ENCODE measurements at places on chromosomes 11 and 22. TPM values are rescaled to one million over a fixed set of nuclear protein-coding genes. Genes with fewer than 3 reads are reported as not detected.

DNA sequence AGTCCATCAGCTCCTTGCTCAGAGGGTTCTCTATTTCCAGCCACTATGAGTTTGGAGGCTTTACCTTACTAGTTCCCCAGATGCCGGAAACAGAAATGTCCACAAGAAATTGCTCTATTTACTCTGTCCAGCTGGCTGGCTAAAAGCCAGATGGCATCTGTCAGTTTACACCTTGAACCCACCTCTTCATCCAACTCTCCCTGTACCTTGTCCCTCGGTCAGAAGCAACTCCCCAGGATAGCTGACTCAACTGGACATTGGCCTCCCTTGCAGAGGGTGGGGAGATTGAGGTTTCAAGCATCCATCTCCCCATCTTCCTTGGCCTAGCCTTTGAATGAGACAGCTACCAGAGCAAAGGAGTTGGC, 1.7 kb downstream of the C2CD2L start:
- DNase-seq = no peak

ANKK1 gene
- total RNA-seq = not detected

GRCh38 chr11:36142439-36142838, 146.8 kb downstream of the COMMD9 start:
- no peak for DNase-seq

- DNase-seq = no peak
Measured at GRCh38 chr11:17558025-17558780, 11.1 kb downstream of the OTOG start.

GRCh38 chr11:65182258-65183170, 786 bp downstream of the CAPN1 start:
- no peak for DNase-seq

DNA sequence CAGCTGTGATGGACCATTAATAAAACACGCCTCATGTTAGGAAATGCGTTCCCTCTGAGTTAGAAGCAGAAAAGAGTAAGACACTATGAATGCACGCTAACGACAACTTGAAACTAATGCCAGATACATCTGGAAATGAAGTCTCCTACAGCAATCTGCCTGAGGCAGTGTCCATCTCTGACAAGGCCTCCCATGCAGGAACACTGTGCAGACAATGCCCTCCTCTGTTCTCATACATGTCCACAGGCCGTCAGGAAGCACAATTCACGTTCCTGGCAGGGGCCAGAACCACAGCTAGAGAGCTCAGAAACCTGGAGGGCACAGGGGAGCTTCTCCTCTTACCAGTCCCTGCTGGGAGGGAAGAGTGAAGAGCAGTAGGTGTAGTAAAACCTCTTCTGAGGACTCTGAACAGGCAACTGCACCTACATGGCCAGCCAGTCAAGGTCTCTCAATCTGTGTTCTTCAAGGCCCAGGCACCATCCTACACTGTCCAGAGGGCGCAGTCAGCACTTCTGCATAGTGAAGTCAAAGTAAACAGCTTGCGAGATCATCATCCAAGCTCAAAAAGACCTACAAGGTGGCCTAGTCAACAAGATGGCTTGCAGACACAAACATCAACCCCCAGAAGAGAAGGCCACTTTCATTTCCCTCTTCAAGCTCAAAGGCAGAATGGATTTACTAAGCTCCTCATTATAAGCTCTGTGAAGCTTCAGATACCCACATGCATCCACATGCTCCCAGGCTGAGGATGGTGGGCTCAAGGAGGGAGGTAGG, 41.5 kb upstream of the CYP2D6 start:
- DNase-seq = no peak

- no peak for DNase-seq
Measured at GRCh38 chr11:74557526-74557925, 34.9 kb upstream of the POLD3 start.

DNA sequence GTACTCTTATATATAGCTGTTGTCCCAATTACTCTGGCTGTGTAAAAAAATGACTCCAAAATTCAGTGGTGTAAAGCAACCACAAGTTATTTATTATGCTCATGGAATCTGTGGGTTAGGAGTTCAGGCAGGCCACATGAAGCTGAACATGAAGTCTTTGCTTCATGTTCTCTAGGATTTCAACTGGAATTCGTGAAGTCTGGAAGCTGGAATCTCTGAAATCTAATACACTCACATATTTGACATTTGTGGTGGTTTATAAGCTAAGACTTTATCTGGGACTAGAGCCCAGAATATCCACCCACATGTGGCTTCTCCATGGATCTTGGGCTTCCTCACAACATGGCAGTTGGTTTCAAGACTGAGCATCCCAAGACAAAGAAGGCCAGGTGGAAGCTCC, 430.6 kb downstream of the MIAT start:
- DNase-seq = peak; percentile 39

GRCh38 chr11:10373340-10373739, 68.5 kb downstream of the ADM start:
- peak; percentile 52 for DNase-seq

PRODH gene
- not detected for total RNA-seq

GRCh38 chr11:123143476-123143875, 51.6 kb downstream of the CLMP start:
- no peak for DNase-seq

DNA sequence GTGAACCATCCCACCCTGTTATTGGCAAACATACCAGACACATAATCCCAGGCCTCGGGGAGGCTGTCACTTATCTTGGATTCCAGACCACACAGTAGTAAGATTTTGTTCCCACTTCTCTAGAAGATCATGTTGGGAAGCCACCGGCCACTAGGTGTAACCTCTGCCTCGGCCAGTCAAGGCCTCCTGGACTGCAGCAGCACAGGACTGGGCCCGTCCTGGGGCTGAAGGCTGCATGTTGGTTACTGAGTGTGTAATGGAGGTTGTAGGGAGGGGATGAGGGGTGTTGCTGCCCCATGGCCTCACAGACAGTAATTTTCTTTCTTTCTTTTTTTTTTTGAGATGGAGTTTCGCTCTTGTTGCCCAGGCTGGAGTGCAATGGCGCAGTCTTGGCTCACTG, 92.4 kb upstream of the SYT13 start:
- no peak for DNase-seq

EFEMP2 gene
- 69.2 TPM for total RNA-seq

- DNase-seq = no peak
Measured at GRCh38 chr11:26835611-26836010, 113.8 kb upstream of the SLC5A12 start.

APOBEC3A gene
- not detected for total RNA-seq

DNA sequence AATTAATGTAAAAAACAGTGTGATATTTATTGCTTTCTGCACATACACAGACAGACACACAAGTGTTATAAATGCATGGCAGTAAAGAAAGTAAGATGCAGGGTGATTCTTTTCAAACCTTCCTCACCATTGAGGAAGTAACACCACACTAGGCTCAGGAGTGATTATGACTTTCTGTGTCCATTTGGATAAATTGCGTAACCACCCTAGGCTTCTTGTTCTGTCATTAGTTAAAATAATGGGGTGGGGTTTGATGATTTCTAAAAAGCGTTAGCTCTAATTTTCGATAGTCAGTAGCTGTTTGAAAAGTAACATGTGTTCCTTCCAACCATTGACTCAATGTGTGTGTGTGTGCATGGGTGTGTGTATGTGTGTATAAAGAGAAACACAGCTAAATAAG, 1080.2 kb downstream of the NTM start:
- DNase-seq = no peak

GRCh38 chr11:44954051-44954906, 3.6 kb upstream of the TP53I11 start:
- no peak for DNase-seq

GRCh38 chr11:119936426-119936825, 201.5 kb downstream of the TRIM29 start:
- DNase-seq = no peak

DNA sequence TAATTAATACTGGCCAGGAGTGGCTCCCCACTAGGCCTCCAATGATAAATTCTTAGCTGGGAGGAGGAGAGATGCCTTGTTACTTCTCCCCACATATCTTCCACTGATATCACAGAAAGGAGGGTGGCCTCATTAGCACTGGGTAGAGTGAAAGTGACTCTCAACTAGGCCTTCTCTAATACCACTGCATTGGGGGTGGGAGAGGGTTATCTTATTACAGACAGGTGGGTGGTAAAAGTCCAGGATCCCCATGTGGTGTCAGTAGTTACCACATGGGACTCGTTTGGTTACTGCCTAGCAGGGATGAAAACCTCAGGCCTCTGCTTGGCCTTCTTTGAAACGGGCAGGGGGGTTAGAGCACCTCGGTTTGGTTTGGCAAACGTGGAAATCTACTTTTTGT, 167.3 kb downstream of the UVRAG start:
- DNase-seq = no peak

DNA sequence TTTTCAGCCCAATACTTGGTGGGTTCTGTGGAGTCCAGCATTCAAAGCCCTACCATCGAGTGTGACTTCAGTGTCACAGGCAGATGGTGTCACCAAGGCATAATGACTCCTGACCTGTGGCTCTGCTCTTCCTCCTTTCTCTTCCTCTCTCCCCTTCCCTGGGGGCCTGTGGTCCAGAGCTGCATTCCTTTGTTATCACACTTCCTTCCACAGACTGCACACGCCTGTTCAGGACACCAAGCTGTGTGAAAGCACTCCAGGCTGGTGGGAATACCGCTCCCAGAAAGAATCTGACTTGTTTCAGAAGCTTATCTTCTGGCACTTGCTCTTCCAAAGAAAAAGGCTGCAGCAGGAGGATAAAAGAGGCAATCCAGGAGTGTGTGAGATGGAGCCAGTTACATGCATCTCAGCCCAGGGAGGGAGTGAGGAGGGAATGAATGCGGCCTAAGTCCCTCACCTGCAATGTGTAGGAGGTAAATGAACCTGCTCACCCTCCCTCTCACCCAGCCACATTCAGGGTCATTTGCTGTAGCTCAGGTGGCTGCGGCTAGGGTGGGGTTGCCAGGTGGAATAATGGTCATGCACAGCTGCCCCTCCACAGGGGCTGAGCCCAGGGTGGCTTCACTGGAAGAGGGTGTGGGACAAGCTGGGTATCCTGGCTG, 79.3 kb downstream of the ADAMTS15 start:
- DNase-seq = peak; percentile 60

DNA sequence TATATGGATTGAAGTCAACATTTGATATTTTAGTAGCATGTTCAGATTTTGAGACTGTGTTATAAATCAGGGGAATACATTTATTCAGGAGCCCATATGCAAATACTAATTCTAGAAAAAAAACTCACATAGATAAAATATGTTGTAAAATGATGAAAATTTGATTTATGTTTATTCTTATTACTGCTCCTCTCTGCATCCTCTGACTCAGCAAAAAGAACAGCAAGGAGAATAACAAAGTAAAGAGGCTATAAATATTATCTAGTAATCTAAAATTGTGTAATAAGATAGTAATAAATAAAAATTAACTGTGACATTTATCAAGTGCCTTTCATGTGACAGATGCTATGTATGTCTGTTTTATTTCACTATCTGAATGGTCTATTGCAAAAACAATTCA, 507.2 kb upstream of the ANO3 start:
- DNase-seq = no peak

GRCh38 chr11:86869966-86870570, 69.7 kb downstream of the PRSS23 start:
- DNase-seq = peak; percentile 63

AGBL2 gene
- total RNA-seq = 0.56 TPM

DNA sequence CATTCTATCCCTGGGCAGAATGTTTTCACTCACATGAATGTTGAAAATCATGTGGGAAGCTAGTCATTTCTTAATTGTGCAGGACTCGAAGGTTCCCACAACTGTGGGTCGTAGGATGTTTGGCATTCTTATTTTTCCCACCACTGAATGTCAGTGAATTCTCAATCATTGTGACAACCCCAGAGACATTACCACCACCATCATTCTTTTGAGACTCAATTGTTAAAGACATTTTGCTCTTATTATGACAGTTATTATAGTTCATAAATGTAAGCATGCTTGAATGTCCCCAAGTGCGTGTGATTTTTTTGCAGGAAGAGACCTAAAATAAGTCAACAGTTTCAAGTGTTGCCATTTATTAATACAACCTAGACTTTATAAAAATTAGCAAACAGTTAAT, 19.0 kb downstream of the PACS1 start:
- DNase-seq = no peak

C11orf16 gene
- total RNA-seq = not detected

- DNase-seq = no peak
Measured at GRCh38 chr11:43447151-43447550, 88.4 kb downstream of the TTC17 start.

POTEH gene
- not detected for total RNA-seq

DNA sequence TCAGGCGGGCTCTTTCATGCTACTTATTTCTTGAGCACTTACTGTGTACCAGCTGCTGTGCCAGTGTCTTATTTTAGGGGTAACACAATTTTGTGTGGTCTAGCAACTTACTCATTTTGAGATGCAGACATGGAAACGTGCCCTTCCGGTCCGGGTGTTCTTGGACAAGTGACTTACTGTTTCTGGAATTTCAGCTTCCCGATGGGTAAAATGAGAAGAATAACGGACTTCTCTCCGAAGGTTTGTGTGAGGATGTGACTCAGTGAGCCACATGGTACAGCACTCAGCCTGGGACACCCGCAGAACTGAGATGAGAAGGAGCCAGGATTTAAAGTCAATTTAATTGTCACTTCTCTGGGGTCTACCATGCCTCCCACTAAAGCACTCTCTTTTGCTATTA, 114.5 kb upstream of the SYT13 start:
- peak; percentile 73 for DNase-seq

- DNase-seq = peak; percentile 31
Measured at GRCh38 chr11:71153005-71153390, 99.4 kb downstream of the SHANK2 start.

Data from IMR-90 (cell line).